ENCODE measurements at places on chromosomes 3 and 15.

DNA sequence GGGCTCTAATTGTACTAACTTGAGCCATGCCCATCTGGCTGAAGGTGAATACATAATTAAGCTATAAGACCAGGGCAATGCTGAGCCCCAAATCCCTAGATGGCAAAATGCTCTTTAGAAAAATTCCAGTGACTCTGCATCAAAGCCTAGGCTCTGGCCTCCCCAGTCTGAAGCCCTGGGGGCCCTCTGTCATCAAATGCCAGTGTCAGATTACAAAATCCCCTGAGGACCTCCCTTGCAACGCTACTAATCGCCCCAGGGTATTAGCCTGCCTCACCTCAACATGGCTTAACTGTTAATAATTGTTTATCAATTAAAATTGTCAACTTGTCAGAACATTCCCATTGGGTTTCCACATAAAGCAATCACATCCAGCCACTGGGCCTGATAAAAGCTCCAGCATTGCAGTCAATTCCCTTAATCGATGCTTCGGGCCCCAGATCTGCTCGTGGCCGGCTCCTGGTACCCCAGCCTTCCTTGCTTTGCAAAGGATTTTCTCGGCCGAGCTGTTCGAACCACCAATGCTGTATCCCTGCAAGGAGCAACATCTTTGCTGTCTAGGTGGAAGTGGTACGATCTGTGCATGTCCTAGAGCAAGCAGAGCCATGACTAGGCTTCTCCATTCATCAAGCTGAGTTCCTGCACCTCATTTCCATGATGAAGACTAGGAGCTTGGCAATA is 151.7 kb downstream of the MEGF11 start:
- no peak for DNase-seq

DNA sequence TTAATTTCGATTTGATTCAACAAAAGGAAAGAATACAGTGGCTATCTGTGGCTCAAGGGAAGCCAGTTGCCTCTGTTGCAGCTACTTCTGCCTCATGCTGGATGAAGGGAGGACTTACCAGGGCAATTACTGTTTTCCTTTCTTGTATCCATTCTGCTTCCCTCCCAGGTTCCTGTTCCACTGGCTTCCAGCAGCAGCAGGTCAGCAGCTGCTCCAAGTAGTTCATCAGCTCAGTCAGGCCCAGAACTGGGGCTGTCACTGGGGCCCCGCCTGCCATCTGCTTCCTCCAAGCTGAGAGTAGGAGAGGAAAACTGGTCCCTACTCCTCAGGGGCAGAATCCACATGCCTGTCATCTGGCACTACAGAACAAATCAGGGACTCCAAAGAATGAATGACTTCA is 48.6 kb upstream of the ULK4 start:
- no peak for DNase-seq

- DNase-seq: no peak
These were observed 48.5 kb downstream of the GRIP2 start for GRCh38 chr3:14491396-14492190.

GRCh38 chr15:68993276-68993675 is 21.2 kb upstream of the NOX5 start:
- DNase-seq: no peak

DNA sequence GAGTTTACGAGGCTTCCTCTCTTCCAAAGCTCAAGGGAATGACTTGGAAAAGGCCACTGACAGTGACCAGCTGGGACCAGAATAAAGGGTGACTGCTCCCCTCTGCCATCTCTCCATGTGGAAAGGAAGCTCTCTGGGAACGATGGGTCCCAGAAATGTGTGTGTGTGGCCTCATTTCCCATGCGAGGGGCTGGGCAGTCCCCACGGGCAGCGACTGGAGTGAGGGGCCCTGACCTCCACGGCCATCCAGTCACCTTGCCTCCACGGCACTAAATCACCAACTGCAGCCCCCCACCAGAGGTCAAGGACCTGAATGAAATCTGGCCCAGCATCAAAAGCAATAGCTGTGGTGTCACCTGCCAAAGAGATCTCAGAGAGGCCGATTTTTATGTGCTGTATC is 29.6 kb downstream of the RGMA start:
- DNase-seq: no peak

GRCh38 chr3:65356331-65357248 is 668.8 kb upstream of the ADAMTS9 start:
- no peak for DNase-seq

- DNase-seq: no peak
These were observed 360.1 kb upstream of the THRB start for GRCh38 chr3:24854748-24855147.

GRCh38 chr15:100032358-100033085 is 299.3 kb upstream of the LYSMD4 start:
- no peak for DNase-seq

DNA sequence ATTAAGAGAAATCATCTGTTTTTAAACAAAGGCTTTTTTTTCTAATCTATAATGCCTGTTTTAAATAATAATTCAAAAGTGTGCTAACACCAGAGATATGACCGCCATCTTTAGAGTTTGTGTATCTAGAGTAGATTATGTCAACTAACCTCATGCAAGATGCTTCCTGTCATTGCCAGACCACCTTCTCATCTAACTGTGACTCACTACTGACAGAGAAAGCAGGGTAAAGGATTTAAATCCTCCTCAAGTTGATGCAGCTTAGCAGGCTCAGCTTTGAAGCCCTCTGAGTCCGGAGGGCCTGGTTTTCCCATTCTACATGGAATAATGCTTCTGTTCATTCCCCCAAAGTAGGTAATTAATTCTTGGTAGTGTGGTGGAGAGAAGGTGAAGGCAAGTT is 108.5 kb downstream of the ECT2 start:
- no peak for DNase-seq

- DNase-seq: no peak
These were observed 59.6 kb downstream of the CCDC66 start for GRCh38 chr3:56616478-56617006.

GRCh38 chr15:100833417-100834389 is 45.9 kb upstream of the ALDH1A3 start:
- DNase-seq: no peak

- DNase-seq: no peak
These were observed 40.2 kb downstream of the DOCK3 start for GRCh38 chr3:50714946-50715345.

DNA sequence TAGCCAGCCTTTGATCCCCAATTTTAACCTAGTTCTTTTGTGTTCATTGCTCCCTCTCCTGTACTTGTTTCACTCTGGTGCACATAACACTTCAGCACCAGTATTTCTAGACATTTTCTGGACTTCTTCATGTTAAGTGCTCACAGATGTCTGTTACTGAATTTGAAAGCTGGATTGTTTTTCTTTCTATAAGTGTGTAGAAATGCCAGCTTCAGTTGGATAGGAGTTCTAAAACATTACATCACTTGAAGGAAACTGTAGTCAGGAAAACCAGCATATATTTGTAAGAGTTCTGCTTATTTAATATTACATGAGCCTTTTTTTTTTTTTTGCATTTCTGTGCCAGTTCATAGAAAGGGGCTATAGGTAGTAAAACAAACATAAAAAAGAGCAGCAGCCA is 21.6 kb downstream of the QTRT2 start:
- no peak for DNase-seq

- DNase-seq: no peak
These were observed 108.6 kb downstream of the ADCY5 start for GRCh38 chr3:123340336-123340735.

DNA sequence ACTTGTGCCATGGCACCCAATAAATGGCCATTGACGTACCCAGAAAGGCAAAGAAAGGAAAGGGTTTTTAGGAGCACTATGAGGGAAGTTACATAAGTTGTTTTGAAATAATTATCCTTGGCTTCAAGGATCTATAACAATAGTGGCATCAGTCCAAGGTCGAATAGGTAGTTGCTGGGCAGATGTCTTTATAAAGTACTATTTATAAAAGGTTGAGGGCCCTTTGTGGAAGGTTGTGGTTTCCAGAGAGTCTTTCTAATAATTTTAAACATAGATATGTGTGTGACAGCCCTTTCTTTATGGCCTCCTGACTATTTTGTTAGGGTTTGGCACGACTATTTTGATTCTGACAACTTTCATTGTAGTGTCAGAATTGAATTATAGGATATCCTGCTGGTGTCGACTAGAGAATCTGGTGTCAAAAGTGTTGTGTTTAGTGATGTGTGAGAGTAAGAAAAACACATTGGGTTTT is 260.5 kb downstream of the PYDC2 start:
- DNase-seq: no peak

DNA sequence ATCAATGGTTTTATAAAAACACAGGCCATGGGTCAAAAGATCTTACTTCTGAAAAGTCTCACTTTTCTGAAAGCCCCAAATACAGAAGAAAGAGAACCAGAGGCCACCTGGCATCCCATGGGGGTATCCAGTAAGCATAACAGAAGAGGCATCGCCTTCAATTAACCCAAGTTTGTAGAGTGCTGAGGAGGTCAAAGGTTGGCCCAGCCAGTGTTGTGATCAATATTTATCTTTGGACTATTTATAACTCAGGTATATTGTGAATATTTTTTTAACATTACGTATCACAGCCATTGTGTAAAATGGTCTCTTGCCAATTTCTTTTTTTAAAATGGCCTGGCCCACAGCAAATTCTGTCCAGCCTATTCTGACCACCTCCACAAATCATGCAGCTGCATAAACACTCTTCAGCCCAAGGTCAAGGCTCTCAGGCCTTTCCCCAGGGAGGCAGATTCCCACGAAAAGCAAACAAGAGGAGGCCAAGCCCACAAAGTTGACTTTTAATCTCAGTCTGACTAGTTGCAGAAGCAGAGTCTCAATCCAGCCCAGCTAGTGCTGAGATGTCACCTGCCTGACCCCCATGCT is 26.2 kb upstream of the SPTBN5 start:
- DNase-seq: no peak

DNA sequence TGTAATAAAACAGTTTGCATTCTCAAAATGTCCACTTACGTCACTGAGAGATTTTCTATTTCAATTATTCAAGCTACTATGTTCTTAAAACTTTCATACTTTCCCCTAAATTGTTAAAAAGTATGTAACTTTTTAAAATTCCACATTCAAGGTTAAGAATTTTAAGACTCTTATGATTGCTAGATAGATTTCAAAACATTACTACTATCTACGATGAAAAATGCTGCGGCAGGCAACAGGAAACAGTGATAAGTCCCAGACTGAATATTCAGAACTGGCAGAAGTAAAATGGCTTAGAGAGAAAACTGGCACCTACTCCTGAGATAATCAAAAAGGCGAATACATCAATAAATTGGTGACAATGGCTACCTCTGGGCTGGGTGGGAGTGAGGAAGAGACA is 16.2 kb downstream of the ATP13A3 start:
- no peak for DNase-seq

DNA sequence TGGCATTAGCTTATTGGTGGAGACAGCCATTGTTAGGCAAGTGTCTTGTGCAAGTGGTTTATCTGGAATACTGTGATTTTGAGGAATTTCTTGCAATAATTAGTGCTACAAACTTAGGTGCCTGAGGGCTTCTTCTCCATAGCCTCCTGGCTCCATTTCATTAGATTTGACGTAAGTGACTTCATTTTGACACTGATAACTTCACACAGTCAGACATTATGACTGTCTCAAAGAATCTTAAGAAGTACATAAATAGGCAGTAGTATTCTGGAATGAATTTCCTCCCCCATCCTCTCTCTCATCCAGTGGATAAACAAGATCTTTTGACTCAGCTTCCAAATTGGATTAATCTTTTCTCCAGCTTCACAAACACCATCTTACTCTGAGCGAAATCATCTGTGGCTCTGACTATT is 19.0 kb downstream of the ARL14 start:
- no peak for DNase-seq

DNA sequence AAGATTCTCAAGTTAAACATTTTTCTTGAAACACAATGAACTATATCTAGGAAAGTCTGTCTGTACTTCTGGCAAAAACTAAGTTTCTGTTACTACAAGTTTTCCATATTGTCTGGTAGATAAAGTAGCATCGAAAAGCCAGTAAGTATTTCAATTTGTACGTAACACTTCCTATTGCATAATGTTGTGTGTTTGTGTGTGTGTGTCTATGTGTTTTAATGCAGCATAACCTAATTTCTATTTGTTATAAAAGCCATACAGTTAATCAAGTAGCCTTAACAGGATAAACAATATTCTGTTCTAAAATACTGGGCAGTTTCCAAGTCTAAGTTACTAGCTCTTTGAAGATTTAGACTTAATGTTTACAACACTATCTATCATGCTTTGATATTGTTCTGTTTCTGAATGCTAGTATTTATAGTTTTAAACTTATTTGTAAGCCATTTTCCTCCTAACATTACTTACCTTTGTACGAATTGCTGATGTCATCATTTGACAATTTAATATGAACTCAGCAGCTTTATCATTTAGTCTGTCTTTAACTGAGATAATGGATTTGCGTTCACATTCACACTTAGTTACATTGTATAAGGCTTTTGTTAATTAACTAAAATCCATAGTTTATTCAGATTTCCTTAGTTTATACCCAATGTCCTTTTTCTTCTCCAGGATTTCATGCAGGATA is 163.9 kb downstream of the CBLB start:
- DNase-seq: no peak

GRCh38 chr3:168495932-168496331 is 400.2 kb upstream of the GOLIM4 start:
- no peak for DNase-seq

DNA sequence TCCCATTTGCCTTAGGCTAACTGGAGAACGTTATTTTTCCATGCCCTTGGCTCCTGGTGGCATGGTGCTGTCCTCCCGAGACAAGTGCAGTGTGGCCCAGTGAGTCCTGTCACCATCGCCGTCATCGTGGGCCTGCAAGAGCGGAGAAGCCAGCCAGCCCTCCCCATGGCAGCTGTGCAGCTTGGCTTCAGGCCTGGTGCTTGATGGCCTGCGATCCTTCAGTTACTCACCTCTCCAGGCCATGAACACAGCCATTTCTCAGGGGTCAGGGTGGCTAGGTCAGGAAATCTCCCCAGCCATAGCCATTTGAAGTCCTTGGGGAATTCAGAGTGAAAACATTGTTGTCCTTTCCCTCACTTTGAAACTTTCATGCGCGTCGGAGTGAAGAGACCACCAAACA is 189.0 kb upstream of the RGMA start:
- no peak for DNase-seq

DNA sequence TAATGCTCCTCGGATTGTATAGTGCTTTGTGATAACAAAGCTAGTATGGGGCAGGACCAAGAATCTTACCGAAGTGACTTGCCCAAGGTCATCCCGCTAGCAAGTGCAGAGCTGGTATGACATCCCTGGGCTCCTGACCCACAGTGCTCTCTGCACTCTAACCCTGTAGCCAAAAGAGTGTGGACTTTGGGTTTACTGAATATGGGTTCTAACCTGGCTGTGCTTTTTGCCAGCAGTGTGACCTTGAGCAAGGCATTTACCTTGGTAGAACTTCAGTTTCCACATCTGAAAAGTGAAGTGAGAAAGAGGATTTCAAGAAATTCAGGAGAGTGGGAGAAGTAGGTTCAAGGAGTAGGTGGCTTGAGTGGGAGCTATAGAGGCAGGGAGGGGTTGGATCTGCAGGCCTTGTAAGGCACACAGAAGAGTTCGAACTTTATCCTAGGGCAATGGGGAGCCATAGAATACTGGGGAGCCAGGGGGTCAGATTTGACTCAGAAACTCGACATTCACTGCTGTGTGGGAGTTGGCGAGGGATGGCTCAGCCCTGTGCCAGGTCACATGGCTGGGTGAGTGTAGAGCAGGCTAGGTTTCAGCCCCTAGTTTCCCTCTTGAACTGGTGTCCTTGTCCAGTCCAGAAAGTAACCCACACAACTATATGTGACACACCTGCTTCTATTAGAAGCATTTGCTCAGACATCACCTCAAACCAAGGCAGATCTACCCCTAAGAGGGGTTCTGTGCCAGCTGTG is 91.9 kb downstream of the RPLP1 start:
- DNase-seq: no peak

GRCh38 chr3:188446766-188447165 is 292.8 kb downstream of the LPP start:
- no peak for DNase-seq

Measured in SW480 (cell line).